ENCODE measurements at places on chromosomes 2 and 18.

GRCh38 chr2:35526741-35527140, 828.8 kb upstream of the CRIM1 start:
- DNase-seq = no peak

- no peak for DNase-seq
These were observed 19.1 kb upstream of the SERPINE2 start for GRCh38 chr2:224058048-224058775.

DNA sequence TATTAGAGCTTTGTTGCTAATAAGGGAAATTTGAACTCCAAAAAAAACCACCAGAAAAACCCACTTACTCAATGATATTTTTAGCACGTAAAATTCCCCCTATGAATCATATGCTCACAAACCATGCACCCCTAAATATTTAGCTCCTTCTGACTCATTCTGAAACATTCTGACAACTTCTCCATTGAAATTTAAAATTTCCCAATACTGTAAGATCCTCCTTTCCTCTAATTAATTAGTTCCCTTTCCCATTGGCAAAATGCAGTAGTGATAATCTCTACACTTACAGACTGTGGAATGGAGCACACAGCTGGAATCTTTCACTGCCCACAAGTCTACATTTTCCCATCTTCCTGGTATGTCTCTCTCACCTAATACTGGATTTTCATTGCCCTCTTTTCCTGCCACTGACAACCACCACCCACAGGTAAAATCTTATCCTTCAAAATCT, 215.8 kb upstream of the ACVR2A start:
- DNase-seq = no peak

DNA sequence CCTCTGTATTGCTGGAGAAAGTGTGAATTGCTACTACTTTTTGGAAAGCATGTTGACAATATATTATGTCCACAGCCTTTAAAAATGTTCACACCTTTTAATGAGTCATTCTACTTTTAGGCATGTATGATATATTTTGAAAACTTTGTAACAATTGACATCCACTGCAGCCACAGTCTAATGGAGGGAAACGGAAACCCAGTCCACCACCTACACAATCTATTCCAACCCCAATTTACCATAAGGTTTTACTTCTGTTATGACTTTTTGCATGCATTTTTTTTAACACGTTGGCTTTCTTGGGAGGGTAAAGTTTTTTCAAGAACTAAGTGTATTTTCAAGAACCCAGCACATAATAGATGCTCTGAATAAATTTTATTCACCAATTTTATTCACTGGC, 38.5 kb upstream of the ATP8B1 start:
- no peak for DNase-seq

- no peak for DNase-seq
These were observed 4.3 kb downstream of the IGFBP5 start for GRCh38 chr2:216690853-216691741.
